ENCODE measurements at places on chromosomes 16 and 17. TPM values are rescaled to one million over a fixed set of nuclear protein-coding genes. Genes with fewer than 3 reads are reported as not detected.

HP gene
- total RNA-seq, result not detected

SLFN14 gene
- total RNA-seq, result 0.55 TPM

NXN gene
- 22.9 TPM for total RNA-seq

KREMEN2 gene
- 1.7 TPM for total RNA-seq

PRSS21 gene
- total RNA-seq, result 62.5 TPM

ZNF213 gene
- 43.1 TPM for total RNA-seq

SHCBP1 gene
- total RNA-seq, result 10.4 TPM

ASPSCR1 gene
- total RNA-seq, result 46.2 TPM

ZNF646 gene
- total RNA-seq, result 74.0 TPM

CTRB1 gene
- total RNA-seq, result not detected

Data from testis (tissue), 5 donors.